ENCODE measurements at places on chromosomes 13 and 19.

DNA sequence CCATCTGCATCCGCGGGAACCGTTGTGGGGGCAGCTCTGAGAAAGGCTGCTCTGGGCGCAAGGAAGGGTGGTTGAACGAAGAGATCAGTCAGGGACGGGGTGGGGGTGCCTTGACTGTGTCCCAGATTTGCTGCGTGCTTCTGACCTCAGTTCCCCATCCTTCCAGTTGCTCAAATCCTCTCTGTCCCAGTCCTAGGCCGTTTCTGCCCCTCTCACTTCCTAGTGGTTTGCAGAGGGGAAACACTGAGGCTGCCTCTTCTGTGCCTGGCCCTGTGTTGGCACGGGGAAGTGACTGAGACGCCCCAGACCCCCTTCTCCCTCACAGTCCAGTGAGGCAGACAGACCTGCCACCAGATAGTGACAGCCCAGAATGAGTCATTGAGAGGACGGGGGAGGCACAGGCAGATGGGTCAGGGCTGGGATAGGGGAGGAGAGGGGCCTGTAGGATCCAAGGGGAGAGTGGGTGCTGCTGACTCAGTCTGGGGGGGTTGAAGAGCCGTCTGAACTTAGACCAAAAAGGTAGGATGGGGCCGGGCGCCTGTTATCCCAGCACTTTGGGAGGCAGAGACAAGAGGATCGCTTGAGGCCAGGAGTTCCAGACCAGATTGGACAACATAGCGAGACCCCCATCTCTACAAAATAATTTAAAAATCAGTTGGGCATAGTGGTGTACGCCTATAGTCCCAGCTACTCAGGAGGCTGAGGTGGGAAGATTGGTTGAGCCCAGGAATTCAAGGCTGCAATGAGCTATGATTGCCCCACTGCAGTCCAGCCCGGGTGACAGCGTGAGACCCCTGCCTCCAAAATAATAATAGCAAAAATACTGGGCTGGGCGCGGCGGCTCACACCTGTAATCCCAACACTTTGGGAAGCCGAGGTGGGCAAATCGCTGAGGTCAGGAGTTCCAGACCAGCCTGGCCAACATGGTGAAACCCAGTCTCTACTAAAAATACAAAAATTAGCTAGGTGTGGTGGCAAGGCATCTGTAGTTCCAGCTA is 26.5 kb downstream of the NUMBL start:
- DNase-seq: peak; percentile 21

- no peak for DNase-seq
Measured at GRCh38 chr19:704447-704741, 4.3 kb upstream of the PALM start.

GRCh38 chr13:97256343-97256783 is 34.2 kb downstream of the MBNL2 start:
- DNase-seq: peak; percentile 91

GRCh38 chr13:53207556-53207955 is 178.9 kb downstream of the OLFM4 start:
- DNase-seq: no peak

DNA sequence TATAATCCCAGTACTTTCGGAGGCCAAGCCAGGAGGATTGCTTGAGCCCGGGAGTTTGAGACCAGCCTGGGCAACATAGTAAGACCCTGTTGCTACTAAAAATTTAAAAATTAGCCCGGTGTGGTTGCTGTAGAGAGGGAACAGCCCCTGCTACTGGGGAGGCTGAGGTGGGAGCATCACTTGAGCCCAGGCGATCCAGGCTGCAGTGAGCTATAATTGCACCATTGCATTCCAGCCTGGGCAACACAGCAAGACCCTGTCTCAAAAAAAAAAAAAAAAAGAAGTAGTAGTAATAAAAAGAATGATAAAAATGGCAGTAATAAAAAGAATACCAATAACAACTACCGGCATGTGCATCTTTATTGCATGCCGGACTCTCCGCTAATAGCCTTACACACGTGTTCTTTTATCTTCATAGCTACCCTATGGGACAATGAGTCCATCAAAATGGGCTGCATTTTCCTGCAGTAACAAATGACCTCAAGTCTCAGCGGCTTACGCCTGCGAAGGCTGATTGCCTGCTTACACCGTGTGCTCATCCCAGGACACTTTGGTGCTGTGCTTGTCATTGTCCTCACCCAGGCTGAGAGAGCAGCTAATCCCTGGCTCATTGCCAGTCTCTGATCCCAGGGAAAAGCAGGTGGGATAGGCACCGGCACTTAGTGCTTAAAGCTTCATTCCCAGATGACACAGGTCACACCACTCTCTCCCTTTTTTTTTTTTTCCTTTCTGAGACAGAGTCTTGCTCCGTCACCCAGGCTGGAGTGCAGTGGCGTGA is 14.4 kb upstream of the SYCN start:
- DNase-seq: no peak

GRCh38 chr19:7908078-7908699 is 4.5 kb downstream of the MAP2K7 start:
- DNase-seq: no peak

- DNase-seq: no peak
Measured at GRCh38 chr13:51721496-51721895, 82.5 kb downstream of the DHRS12 start.

GRCh38 chr13:47853236-47853635 is 147.8 kb downstream of the SUCLA2 start:
- peak; percentile 59 for DNase-seq

GRCh38 chr19:28505933-28506332 is 707.0 kb downstream of the UQCRFS1 start:
- no peak for DNase-seq

DNA sequence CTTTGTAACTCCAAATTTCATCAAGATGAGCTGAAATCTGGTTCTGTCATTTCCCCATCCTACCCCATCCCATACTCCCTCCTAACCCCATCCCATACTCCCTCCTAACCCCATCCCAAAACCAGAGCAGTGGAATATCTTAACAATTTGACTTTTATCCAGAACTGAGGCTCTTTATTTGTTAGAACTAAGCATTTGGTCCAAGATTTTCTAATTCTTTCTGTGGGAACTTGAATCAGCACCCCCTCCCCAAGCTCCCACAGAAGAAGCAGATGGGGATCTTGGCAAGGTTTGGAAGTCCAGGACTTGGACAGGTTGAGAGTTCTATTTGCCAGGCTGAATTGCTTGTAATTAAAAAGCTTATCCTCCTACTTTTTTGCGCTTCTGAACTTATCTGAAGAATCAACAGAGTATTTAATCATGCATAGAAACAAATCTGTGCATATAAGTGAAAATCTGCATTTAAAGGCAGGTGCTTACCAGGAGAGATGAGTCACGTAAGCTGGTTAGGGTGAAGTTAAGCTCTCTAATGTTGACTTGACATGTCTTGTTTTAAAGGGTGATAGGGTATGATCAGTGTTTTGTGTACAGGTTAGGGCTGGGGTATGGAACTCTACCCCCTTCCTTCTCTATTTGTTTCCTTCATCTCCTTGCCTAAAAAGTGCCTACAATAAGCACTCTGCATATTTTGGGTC is 111.1 kb downstream of the COG6 start:
- no peak for DNase-seq

DNA sequence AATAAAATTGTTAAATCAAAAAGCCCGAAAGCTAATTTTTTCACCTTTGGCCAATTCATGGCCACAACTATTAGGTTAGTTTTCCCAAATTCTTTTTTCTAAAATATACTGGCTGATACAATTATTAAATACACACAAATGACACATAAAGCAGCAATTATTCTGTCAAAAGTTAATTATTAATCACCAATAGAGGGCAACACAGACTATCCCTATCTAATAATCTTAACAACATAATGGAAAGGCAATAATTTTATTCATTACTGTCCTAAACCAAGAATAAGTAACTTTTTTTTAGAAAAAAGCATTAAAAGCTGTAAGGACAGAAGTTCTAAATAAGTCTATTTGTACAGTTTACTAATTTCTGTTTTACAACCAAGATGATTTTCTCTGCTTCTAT is 51.7 kb downstream of the KATNAL1 start:
- DNase-seq: no peak
